ENCODE measurements at places on chromosomes 2 and 18.

- no peak for DNase-seq
Measured at GRCh38 chr2:96107708-96108065, 8.7 kb downstream of the ADRA2B start.

- no peak for DNase-seq
Measured at GRCh38 chr2:237290261-237290660, 123.7 kb downstream of the COL6A3 start.

DNA sequence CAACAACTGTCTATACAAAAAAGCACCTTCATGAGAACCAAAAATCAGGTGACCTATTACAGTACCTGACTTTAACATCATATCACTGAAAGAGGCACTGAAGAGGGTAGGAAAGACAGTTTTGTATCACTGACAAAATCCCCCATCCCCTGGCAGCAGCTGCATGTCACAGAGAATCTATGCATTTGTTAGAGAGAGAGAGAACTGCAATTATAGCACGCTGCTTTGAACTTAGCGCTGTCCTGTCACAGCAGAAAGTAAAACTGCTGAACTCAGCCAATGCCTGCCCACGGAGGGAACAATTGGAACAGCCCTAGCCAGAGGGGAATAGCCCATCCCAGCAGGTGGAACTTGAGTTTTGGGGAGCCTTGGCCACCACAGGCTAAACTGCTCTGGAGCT is 75.1 kb upstream of the NOL4 start:
- no peak for DNase-seq

- no peak for DNase-seq
Measured at GRCh38 chr2:211216221-211216620, 659.8 kb downstream of the CPS1 start.

DNA sequence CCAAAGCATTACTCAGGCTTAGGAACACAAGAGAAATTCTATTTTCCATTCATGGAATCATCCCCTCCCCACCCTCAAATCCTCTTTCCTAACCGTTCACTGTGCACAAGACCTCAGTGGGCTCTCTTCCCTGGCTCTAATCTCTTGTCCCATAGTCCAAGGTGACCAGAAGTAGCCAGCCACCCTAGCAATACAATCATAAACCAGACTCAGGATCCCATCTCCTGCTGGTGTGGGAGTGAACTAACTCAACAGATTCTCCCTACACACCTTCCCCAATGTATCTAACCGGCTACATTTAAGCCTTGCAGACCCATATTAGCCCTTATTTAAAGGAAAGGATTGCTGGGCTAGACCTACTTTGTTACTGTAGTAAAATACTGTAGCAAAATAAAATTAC is 45.5 kb downstream of the HNRNPLL start:
- no peak for DNase-seq

DNA sequence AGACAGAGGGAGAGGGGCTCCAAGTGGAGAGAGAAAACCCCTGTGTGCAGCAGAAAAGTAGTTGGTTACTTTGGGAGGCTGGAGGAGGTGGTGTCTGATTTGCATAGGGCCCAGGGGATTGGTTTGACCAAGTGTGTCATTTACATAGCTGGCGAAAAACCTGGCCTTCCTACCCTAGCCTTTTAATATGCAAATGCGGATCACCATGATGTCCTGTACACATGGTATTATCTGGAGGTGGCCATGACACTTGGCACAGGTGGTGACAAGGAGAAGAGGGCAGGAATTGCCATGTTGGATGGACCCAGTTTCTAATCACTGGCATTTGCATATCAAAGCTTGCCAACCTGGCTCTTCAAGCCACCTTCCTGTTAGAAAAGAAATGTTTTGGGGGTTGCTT is 120.8 kb upstream of the CHAC2 start:
- DNase-seq = no peak

- no peak for DNase-seq
Measured at GRCh38 chr2:181784556-181784955, 104.2 kb upstream of the NEUROD1 start.

DNA sequence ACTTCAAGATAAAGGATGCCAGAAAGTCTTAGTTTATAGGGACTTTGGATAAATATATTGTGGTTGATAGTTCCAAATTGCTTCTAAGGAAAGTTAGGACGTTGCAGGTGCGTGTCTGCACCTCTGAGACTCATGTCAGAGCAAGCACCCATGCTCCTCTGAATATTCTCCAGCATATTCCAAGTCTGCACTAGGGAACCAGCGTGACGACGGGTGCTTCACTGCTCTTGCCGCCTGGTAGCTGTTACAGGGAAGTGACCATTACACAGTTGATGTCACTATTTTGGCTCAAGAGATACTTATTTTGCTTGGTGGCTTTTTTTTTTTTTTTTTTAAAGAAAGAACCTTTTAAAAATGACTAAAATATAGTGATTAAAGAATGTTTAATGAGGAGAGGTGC is 35.6 kb downstream of the GATA6 start:
- DNase-seq = no peak

GRCh38 chr18:48084858-48085257 is 154.4 kb upstream of the SMAD2 start:
- no peak for DNase-seq

- DNase-seq = no peak
Measured at GRCh38 chr2:182088681-182089320, 103.1 kb downstream of the PPP1R1C start.

DNA sequence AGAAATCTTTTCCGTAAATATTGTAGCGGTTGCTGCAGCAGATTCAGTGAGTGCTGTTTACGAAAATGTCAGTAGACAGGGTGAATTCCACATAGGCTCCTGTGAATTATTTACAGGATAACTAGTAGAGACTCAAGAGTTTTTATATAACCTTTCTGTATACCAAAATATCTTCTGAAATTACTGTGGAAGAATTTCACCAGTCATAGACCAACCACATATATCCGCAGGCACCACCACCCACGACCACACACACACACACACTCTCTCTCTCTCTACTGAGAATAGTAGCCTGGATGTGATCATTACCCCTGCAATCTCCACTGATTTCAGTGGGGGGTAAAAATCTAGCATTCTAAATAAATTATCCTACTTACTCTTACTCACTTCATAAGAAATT is 341.8 kb downstream of the RBM43 start:
- DNase-seq = no peak

GRCh38 chr18:36737316-36737715 is 91.5 kb downstream of the TPGS2 start:
- DNase-seq = no peak

- no peak for DNase-seq
Measured at GRCh38 chr2:71596011-71596410, 142.7 kb downstream of the DYSF start.

DNA sequence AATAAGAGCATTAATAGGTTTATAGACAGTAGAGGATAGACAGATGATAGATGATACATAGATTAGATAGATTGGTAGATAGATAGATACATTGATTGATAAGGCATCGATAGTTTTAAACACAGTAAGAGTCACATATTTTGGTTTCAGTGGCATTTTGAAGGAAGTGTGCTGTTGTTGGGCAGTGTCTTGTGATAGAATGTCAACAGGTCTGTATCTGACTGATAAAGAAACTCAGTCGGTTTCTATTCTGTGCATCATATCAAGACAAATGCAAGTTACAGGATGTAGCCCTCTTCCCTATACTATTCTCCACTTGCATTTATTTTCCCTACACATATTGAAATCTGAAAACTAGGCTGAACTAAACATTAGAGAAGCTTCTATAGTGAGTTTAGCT is 1229.0 kb upstream of the ZEB2 start:
- DNase-seq = no peak

DNA sequence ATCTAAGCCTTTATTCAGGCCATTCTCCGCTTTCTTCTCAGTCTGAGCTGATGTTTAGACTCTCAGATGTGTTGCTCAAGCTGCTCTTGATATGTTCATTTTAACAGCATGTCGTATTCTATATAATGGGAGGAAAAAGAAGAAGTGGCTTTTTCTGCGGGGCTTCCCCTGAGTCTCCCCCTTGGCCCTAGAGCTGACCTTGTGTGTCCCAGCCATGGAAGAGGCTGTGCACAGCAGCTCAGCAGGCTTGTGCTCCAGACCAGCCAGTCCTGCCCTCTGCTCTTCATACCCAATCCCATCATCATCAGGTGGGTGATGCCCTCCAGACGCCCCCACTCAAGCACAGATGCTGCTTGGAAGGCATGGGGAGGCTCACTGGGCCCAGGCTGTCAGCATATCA is 155.1 kb upstream of the CELF4 start:
- no peak for DNase-seq

GRCh38 chr2:143903172-143903856 is 616.6 kb downstream of the ZEB2 start:
- DNase-seq = no peak

GRCh38 chr18:33583901-33584300 is 5.9 kb downstream of the ASXL3 start:
- DNase-seq = no peak

DNA sequence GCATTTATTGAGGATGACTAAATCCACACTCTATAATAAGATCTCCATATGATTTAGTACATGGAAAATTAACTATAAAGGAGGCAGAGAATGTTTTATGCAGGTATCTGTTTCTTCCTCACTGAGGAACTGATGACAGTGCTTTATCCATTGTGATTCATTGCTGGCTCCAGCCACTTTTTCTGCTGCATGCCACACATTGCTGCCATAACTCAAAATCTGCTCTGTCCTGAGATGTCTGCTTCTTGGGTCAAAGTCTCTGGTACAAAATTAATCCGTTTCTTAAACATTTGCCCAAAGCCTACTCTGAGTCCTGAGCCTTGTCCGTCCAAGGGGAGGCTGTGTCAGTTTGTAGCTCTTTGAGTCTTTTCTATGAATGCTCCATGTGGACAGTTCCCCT is 15.5 kb upstream of the ARHGAP28 start:
- DNase-seq = no peak

DNA sequence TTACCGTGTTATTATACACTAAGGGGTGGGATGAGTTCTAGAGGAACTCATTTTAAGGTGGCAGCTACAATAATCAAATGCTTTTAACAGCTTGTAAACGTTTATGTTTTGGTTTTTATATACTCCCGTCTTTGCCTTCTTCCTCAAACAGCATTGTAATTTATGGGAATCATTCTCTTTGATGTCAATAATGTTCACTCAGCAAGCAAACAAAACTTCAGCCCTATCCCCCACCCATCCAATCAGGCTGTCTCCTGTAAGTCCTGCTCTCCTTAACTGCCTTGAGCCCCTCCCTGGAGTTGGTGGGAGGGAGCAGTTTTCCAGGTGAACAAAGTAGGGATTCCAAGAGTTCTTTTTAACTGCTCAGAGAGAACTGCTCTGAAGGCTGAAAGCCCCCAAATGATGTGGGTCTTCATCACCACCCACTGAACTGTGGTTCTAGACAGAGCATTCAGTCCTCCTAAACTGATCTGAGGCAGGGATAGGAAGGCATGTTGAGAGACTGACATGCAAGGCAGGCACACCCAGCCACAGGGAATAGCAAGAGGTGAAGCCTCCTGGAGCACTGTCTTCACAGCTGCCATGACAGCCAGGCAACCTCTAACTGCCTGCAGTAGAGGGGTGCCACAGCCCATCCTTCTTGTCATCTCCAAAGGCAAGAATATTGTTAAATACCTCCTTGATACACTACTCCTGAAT is 17.5 kb downstream of the MYO5B start:
- DNase-seq = no peak

GRCh38 chr2:58968885-58969284 is 727.8 kb upstream of the FANCL start:
- no peak for DNase-seq

DNA sequence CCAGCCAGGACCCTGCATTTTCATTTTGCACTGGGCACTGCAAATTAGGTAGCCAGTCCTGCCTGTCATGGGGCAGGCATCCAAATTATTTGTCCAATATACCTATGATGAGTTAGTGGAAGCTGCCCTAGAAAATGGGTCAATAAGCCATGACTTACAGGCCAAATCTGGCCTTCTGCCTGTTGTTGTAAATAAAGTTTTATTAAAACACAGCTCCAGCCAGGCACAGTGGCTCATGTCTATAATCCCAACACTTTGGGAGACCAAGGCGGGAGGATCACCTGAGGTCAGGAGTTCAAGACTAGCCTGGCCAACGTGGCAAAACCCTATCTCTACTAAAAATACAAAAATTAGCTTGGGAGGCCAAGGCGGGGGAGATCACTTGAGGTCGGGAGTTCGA is 8.3 kb downstream of the AP1S3 start:
- DNase-seq = no peak

DNA sequence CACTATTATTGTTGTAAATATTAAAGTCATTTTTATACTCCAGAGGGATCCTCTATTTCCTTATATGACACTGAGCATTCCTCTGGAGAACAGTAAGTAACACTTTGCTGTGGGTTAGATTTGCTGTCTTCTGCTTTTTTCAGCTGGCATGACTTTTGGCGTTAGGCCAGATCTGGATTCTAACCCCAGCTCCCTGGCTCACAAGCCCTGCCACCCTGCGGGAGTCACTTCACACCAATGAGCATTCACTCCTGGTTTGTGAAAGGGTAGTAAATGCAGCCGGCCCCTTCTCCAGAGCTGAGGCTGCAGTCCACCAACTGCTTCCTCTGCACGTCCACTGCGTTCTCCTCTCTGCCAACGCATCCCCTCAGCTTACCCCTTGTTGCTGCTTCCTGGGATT is 373.8 kb upstream of the RAB6C start:
- DNase-seq = no peak

DNA sequence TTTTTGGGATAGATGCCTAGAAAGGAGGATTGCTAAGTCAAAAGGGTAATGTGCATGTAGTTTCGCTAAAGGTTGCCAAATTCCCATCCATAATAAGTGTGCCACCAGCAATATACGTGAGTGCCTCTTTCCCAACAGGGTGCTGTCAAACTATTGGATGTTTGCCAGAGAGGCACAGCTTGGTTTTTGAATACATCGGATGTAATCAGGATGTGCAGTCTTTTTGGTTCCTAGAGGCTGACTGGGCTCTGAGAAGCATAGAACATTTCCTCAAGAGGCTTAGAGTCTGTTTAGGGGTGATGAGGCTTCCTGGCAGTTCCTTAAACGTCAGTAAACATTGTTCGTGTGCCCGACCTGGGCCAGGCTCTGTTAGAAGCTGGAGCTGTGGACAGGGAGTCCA is 28.0 kb downstream of the AGAP1 start:
- DNase-seq = no peak

- no peak for DNase-seq
Measured at GRCh38 chr2:62219407-62220159, 23.7 kb downstream of the B3GNT2 start.

GRCh38 chr2:54038835-54039234 is 68.0 kb upstream of the PSME4 start:
- no peak for DNase-seq

DNA sequence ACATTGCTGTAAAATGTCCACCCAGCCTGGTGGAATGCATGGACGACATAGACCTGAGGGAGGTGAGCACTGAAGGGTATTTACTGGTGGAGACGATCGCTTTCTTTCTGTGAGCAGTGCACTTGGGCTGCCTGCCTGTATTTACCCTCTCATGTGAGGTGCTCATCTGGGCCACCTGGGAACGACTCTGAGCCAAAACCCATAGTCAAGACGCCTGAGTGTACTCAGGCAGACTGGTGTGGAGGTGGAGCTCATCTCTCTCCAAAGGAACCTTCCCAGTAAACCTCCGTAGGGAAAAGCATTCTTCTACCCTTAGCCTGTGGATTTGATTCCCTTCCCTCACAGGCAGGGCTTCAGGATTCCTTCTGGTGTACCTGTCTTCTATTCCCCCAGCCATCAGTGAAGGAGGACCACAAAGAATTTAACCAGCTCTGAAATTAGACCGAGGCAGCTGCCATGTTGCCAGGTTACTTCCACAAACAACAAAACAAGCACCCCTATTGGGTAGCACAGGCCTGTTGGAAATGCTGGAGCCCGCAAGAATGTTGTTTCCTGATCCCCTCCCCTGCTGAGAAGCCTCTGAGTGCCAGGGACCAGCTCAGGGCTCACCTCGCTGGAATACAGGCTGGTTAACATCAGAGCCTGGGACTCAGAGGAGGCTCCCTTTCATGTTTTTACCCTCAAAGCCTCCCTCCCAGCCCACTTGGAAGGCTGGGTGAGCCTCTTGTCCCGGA is 47.5 kb upstream of the TXNDC2 start:
- no peak for DNase-seq

Measured in activated CD4-positive, alpha-beta T cell treated with anti-CD3 and anti-CD28 coated beads for 24 hours (primary cell).